Renal pelvis (tissue), 12 donors: ENCODE measurements at places on chromosomes 12 and 14. TPM values are rescaled to one million over a fixed set of nuclear protein-coding genes. Genes with fewer than 3 reads are reported as not detected.

CAPS2 gene
- 7.2 TPM for polyA plus RNA-seq

KITLG gene
- polyA plus RNA-seq: 26.7 TPM

EIF2S1 gene
- polyA plus RNA-seq: 106 TPM

GPRC5A gene
- 12.4 TPM for polyA plus RNA-seq

BAG5 gene
- polyA plus RNA-seq: 28.2 TPM

SLC5A8 gene
- polyA plus RNA-seq: 53.6 TPM

TAS2R9 gene
- polyA plus RNA-seq: not detected

CLEC2A gene
- polyA plus RNA-seq: not detected

KRT3 gene
- polyA plus RNA-seq: not detected

AKAP5 gene
- polyA plus RNA-seq: 7.4 TPM

DTX1 gene
- 12.2 TPM for polyA plus RNA-seq

FKBP3 gene
- 119 TPM for polyA plus RNA-seq

DHH gene
- polyA plus RNA-seq: 0.34 TPM

PTPRO gene
- polyA plus RNA-seq: 182 TPM

HCAR1 gene
- polyA plus RNA-seq: 2.5 TPM

TGM1 gene
- polyA plus RNA-seq: 1.5 TPM

DHRS2 gene
- polyA plus RNA-seq: 50.5 TPM

MYO1H gene
- polyA plus RNA-seq: 3.9 TPM

LRTM2 gene
- 0.67 TPM for polyA plus RNA-seq

TSPAN8 gene
- polyA plus RNA-seq: 35.9 TPM

CACNA2D4 gene
- 2.7 TPM for polyA plus RNA-seq

INSM2 gene
- polyA plus RNA-seq: not detected

FGF23 gene
- not detected for polyA plus RNA-seq

MAP3K9 gene
- polyA plus RNA-seq: 5.2 TPM

PSMC1 gene
- 142 TPM for polyA plus RNA-seq

DEPDC4 gene
- 5.7 TPM for polyA plus RNA-seq

TSHR gene
- polyA plus RNA-seq: 1.3 TPM

KRT2 gene
- not detected for polyA plus RNA-seq

SPTB gene
- 16.2 TPM for polyA plus RNA-seq

STAC3 gene
- polyA plus RNA-seq: 4.3 TPM

GALNT6 gene
- 4.5 TPM for polyA plus RNA-seq

ANKRD33 gene
- polyA plus RNA-seq: 0.14 TPM

GALNT16 gene
- polyA plus RNA-seq: 5.1 TPM

MIPOL1 gene
- 14.9 TPM for polyA plus RNA-seq

KRT82 gene
- polyA plus RNA-seq: not detected

PLEKHD1 gene
- 3.8 TPM for polyA plus RNA-seq

KCNK10 gene
- 0.50 TPM for polyA plus RNA-seq

IFNG-AS1 gene
- polyA plus RNA-seq: not detected

SDS gene
- polyA plus RNA-seq: 0.45 TPM

CLMN gene
- polyA plus RNA-seq: 18.2 TPM
